Activated naive CD4-positive, alpha-beta T cell treated with anti-CD3 and anti-CD28 coated beads for 36 hours (primary cell): ENCODE measurements at places on chromosomes 4 and X.

DNA sequence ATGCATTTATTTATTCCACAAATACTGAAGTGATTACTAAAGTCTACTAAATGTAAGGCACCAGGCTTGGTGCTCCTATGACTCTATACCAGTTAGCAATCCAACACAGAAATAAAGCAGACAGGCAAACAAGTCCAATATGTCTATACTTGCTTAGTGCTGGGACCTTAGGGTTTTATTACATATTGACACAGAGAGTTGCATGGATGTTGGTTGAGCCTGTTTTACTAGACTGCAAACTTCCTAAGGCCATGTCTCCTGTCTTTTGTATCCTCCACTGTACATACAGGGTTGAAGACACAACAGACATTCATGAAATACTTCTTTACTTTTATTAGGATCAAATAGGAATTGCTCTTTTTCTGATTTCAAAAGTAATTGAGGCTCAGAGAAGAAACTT is 69.0 kb downstream of the LNX1 start:
- no peak for DNase-seq

- DNase-seq, result no peak
These were observed 97.5 kb upstream of the CBR4 start for GRCh38 chr4:169107528-169107927.

DNA sequence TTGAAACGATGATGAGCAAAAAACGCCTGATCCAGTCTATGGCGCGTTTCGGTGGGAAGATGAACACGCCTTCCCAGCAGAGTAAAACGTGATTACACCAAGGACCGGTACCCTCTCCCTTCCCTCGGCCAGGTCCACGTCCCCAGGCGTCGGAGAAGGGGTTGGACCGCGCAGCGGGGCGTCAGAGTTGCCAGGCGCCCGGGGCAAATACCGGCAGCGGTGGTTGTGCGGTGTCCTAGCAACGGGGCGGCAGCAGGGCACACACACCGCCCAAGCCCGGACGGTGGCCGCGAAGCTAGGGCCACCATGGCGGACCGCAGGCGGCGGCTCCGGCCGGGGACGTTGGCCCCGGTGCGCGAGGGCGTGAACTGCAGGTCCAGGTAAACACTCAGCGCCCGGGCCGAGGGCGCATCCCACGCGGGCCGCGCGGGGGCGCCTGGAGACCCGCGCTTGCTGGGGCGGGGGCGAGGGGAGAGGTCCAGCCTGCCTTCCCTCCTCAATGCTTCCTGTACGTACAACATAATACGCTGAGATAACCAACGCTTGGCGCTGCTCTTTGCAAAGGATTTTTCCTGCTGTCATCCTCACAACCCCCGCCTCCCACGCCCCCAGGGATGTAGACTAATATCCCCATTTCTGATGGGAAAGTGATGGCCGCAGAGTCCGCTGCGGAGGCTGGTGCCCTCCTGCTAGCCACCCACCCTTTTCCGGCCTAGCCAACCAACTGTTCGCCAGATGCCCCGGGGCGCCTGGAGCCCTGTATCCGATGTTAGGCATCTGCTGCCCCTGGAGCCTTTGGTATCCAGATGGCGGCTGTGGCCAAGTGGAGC is at the start of gene FAM47E:
TSS of gene FAM47E (plus strand) at position 281 of the 830 bp plus-strand sequence. CDS start at position 307, 26 bp downstream.
- peak; percentile 37 for DNase-seq

DNA sequence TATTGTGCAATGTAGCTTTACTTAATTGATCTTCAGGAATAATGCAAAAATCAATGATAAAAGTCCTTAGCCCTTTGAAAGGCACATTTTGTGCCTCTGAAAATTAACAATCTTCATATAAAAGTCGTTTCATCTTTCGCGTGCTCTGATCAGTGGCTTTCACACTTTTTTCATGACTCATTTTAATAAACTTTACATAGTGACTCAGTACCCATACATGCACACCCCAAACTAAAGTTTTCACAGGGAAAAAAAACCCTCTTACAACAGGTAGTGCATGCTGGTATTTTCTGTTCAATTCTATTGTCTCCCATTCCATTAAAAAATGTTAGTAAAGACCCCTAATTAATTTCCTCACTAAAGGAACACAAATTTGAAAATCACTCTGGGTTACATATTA is 21.5 kb downstream of the RWDD4 start:
- DNase-seq, result peak; percentile 10

GRCh38 chrX:53028678-53029077 is 19.9 kb upstream of the GPR173 start:
- DNase-seq, result no peak

DNA sequence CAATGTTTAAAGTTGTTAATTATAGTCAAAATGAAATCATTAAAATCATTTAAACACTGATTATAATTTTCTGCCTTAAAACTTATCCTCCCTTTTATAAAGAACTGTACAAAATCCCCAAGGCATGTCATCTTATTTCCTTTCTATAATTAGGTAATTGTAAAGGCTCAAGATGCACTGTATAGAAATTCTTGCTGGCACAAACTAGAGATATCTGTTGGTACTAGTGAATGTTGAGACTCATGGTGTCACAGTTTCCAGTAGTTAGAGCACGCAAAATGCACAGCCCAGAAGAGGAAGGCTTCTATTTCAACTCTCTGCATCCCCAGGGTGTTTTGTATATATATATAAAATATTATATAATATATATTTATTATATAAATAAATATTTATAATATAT is 22.7 kb upstream of the PLA2G12A start:
- DNase-seq, result no peak

- no peak for DNase-seq
These were observed 223.5 kb upstream of the FAM241A start for GRCh38 chr4:111921714-111922113.

DNA sequence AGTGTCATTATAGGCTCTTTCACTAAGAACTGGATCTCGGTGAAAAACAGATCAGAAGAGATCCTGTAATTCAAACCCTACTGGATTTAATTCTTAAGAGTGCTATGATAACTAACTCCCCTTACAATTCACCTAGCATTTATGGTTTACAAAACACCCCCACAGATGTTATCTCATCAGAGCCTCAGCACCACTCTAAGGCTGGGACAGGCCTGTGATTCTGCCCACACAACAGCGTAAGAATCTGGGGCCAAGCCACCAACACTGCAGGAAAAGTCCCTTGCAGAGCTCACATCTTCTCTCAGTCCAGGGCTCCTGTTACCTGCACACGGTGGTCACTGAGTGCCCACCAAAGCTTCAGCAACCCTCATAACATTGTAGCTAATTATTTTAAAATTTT is 8.9 kb downstream of the MFAP3L start:
- no peak for DNase-seq

- DNase-seq, result no peak
These were observed 97.8 kb upstream of the ANK2 start for GRCh38 chr4:112951362-112952312.

- DNase-seq, result no peak
These were observed 60.2 kb downstream of the CHRNA9 start for GRCh38 chr4:40395166-40395900.

DNA sequence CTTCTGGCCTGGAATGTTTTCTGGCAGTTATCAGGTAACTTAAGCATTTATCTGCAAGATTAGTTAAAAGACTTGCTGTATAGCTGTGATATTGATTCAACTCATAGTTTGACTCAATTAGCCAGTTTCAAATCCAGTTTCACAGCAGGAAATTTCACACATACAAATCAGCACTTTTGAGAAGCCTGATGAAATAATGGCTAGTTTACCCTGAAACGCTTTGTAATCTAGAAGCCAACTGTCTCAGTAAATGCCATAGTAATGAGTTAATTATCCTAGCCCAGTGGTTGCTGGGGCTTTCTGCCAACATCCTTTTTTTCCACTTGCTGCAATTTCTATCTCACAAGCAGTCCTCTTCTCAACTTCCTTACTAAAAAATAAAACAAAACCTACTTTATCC is 53.1 kb downstream of the ARHGEF38 start:
- DNase-seq, result no peak

- no peak for DNase-seq
These were observed 6.3 kb upstream of the TBL1X start for GRCh38 chrX:9458516-9459078.

- no peak for DNase-seq
These were observed 40.9 kb upstream of the DCLK2 start for GRCh38 chr4:150037251-150037856.

DNA sequence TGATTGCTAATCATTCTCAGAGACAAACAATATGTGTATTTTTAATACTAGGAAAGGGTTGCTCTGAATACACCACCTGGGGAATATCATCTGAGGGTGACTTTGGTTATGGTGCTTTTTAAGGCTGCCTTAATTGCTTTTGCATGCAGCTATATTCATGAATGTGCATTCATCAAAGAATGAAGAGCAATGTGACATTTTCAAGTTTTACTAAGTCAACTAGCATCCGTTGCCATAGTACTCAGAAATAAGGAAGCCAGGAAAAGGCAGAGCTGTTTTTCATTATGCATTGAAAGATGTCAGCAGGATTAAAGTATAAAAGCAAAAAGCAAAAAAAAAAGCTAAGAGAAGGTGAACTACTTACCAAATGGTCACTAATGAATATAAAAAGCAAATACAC is 67.4 kb upstream of the PCDH18 start:
- no peak for DNase-seq

GRCh38 chr4:39587881-39588280 is 50.8 kb downstream of the SMIM14 start:
- no peak for DNase-seq

- DNase-seq, result no peak
These were observed 7.7 kb downstream of the ENOX2 start for GRCh38 chrX:130895299-130895698.

- DNase-seq, result no peak
These were observed 310.5 kb upstream of the EMCN start for GRCh38 chr4:100828364-100828763.

DNA sequence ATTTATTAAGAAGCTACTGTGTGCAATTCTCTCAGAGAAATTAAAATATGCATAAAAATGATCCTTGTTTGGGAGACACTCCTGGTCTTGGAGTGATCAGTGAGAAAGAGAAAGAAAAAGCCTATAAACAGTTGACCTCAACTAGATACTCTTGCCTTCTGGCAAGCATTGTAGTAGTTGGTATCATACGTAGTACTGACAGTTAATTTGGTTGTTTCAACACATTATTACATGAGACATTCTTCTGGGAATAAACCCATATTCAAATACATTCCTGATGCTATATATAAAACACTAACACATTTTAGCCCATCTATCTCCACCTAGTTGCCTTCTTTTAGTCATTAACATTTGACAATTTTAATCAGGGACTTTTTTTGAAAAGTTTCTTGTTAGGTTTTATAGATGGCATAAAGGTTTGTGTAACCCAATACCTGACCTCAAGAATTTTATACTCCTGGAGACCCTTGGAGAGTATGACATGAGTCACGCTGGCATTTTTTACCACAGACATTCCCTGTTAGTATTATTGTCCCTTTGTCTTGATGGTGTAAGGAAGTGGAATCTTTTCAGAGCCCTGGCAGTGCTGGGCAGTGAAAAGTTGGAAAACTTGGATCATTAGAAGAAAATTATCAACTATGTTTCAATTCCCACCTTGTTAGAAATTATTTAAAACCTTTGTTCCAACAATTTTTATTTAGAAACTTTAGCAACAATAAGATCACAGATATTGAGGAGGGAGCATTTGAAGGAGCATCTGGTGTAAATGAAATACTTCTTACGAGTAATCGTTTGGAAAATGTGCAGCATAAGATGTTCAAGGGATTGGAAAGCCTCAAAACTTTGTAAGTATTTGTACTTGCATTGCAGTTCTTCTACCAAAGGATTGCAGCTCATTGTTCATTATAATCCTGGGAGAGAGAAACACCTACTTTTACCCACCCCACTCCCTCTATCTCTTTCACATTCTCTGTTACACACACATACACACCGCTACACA is 167.1 kb upstream of the PACRGL start:
- DNase-seq, result no peak

DNA sequence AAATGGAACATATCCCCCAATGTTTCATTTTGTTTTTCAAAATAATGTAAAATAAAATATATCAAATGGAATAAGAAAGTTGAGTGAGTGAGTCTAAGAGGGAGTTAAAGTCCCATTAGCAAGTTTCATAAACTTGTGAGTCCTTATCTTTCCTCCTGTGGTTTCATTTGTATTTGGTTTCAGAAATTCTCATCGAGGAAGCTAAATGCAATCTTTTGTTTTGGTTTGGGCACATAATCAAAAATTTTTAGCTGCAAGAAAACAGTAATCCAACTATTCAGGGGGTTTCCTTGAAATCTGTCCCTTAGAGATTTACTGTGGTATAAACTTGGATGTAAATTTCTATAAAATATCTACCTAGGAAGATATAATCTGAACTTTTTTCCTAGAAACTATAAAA is 124.2 kb downstream of the CAMK2D start:
- DNase-seq, result no peak

DNA sequence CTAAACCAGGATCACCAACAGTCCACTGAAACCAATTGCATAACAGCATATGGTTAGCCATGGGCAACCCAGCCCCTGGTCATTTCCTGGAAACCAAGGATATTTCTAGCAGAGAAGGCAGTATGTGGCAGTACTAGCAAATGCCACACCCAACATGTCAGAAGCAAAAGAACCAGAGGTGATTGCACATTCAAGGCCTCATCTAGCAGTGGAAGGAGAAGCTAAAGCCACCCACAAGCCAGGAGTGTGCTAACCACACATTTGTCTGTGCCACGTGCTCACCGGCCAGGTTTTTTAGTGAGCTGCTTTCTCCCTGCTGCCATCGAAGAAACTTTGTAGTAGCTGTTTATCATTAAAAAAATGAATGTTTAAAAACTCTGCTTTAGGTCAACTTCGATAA is 42.0 kb downstream of the TEC start:
- DNase-seq, result no peak

- no peak for DNase-seq
These were observed 124.0 kb upstream of the PPARGC1A start for GRCh38 chr4:24013668-24014422.

GRCh38 chr4:138405934-138406567 is 163.9 kb upstream of the SLC7A11 start:
- DNase-seq, result no peak

DNA sequence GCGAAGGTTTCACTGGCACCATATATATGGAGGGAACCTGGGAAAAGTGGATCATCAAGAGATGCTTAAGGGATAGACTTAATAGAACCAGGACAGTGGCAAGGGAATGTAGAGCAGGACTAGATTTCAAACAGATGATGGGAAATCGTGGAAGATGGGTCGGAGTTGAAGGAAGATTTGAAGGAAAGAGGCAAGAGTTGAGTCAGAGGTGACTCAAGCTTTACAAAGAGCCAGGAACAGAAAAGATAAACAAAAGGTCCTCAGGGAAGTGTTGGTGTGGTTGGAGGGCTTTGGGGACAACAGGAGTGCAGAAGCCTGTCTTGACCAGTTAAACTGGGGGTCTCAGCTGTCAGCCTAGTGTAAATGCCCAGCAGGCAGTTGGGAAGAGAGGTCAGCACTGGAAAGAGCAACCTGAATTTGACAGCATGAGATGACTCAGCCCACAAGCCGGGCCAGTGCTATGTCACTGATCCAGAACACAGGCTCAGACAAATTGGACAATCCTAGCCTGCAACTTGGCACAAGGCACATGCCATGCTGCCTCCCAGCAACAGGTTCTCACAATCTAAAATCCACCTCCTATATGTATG is 230.5 kb downstream of the IDS start:
- no peak for DNase-seq

- no peak for DNase-seq
These were observed 63.1 kb downstream of the UGT2A2 start for GRCh38 chr4:69576251-69576877.
